ENCODE measurements at places on chromosomes 6 and 20.
A peak's percentile ranks its signal among the peaks of the same experiment; 100 is the strongest.

- DNase-seq = no peak
Observed at GRCh38 chr20:46000262-46000996, 8.3 kb upstream of the MMP9 start.

- no peak for DNase-seq
Observed at GRCh38 chr20:24017458-24017755, 28.8 kb upstream of the GGTLC1 start.

DNA sequence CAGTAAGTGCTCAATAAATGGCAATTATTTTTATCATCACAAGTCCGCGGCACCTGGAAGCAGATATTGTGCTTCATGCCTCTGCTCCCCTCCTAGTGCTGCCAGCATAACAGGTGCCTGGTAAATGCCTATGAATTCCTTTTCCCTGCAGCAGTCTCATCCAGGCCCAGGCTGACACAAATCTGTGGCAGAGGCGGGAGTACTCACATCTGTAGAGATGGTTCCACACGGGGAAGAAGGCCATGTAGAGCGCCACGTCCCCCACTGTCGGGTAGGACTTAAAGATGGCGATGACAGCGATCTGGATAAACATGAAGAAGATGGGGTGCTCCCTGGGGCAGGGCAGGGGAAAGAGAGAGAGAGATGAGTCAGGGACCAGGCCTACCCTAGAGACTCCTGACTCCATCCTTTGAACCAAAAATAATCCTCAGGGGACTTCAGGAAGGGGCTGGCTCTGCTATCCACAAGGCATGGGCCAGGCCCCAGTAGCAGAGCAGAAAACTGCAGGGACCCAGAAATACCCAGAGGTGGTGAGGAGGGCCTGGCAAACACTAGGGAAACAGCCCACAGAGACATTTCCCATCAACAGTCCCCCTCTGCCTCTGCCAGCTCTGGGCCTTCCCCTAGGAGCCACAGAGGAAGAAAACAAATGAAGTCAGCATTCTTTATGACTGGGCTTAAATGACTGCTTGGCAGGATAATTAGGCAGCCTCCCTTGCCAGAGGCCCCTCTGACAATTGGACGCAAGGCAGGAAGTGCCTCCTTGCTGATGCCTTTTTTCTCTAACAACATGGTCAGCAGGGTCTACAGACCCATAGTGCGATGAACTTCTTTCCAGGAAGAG lies 23.0 kb downstream of the MAP1LC3A start:
- no peak for DNase-seq

GRCh38 chr6:167146977-167147376 lies 10.8 kb downstream of the GPR31 start:
- no peak for DNase-seq

DNA sequence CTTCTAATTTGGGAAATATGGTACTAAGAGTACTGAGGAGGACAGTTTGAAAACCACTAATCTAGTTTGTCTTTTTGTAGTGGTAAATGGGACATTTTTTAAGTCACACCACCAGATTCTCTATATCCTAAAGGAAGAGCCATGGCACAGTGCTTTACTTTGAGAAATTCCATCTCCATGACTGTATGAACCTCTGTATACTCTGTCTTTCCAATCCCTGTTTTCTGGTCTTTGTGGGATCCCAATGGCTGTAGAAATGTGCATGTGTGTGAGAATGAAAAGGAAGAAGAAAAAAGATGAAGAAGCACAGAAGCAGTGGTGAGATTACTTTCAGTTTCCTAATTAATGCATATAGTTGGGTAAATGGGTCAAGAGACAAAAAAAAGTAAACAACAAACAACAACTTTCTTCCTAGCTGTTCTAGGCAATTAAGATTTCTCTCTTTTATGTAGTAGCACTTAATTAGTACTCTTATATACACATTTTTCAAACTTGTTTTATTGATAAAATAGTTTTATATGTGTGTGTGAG lies 141.2 kb upstream of the HCRTR2 start:
- no peak for DNase-seq

DNA sequence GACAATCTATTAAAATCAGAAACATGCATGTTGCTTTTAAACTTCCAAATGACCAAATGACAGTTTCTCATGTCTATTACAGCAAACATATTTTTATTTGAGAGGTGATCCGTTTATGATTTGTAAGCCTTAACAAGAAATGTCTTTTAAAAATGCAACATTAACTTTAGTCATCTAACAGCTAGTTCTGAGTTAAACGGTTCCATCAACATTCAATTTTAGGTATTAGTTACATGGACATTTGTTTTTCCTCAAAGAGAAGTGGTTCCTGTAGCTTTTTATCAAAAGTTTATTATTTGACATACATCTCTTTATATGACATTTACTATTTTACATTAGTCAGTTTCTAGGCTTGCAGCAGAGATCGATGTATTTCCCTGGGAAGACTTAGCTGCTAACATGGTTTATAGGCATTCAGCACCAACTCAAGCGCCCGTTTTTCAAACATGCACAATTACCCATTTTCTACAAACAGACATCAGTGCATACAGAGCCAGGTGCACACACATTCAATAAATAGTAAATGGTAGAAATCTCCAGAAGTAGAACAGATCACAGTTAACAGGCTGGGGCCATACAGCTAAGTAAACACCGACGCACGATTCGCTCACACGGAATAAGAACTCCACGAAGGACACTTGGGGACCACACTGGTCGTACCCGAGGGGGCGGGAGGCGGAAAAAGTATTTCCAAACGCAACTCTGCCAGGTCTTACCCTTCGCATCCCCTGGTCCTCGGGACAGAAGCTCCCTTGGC lies 882 bp downstream of the CNR1 start:
- DNase-seq = no peak

- DNase-seq = no peak
Observed at GRCh38 chr6:71745525-71745924, 140.8 kb upstream of the RIMS1 start.

DNA sequence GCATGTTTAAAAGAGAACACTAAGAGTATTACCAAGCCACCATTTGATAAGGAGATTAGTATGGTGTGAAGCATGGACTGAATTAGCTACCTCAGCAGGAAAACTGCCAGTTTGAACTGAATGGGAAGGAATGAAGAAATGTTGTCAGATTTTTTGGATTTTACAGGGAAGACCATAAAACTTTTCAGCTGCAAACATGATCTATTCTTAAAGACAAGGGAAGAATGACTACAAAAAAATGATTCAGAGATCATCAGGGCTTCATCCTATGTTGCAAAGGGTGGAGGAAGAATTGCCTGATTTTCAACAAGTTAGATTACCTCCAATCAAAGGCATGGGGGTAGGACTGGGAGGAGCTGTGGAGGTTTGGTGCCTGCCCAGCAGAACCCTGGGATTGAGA lies 49.3 kb upstream of the MTRF1L start:
- no peak for DNase-seq

DNA sequence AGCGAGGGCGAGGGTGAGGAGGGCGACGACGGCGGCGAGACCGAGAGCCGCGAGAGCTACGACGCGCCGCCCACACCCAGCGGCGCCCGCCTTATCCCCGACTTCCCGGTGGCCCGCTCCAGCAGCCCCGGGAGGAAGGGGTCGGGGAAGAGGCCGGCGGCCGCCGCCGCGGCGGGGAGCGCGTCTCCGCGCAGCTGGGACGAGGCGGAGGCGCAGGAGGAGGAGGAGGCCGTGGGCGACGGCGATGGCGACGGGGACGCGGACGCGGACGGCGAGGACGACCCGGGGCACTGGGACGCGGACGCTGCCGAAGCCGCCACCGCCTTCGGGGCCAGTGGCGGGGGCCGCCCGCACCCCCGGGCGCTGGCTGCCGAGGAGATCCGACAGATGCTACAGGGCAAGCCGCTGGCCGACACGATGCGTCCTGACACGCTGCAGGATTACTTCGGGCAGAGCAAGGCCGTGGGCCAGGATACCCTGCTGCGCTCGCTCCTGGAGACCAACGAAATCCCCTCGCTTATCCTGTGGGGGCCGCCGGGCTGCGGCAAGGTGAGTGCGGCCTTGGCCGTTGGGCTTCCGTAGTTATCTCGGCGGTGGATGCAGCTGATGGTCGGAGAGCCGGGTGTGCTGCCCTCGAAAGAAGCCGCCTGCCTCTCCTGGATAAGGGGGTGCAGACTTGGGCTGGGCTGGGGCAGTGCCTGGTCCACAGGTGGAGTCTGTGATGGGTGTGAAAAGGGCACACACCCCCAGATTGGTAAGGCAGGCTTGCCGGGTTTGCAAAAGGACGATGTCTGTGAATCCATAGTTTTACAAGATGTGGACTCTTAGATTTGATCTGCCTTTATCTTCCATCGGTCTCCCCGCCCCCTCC lies 938 bp downstream of the WRNIP1 start:
- peak; percentile 54 for DNase-seq

- DNase-seq = no peak
Observed at GRCh38 chr6:87905101-87905641, 142.5 kb upstream of the SPACA1 start.

DNA sequence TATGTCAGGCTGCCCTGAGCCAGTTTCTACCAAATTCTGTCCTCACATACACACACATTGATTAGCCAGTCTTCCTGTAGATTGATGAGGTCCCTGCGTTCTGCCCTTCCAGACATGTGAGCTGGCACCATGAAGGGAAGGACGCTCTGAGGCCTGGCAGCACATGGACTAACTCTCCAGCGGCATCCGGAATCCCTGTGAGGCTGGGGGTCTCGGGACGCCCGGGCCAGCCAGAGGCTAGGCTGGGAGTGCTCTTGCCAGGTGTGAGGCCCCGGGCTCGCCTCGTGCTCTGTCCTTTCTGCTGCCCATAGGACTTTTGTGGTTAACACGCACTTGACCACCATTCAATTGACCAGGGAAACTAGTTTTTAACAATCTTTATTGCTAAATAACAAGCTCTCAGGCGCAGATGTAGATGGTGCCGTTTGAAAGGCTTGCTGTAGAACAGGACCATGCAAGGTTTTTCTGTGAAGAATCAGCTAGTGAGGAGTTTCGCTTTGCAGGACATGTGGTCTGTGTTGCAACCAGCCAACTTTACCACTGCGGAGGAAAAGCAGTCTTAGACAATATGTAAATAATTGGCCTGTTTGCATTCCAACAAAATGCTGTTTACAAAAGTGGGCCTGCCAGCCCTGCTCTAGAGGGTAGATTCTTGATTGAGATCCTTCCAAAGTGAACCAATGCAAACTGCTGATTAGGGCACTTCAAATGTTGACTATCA lies 29.3 kb downstream of the FOXF2 start:
- no peak for DNase-seq

- DNase-seq = no peak
Observed at GRCh38 chr20:61956396-61957342, 109.0 kb downstream of the TAF4 start.

DNA sequence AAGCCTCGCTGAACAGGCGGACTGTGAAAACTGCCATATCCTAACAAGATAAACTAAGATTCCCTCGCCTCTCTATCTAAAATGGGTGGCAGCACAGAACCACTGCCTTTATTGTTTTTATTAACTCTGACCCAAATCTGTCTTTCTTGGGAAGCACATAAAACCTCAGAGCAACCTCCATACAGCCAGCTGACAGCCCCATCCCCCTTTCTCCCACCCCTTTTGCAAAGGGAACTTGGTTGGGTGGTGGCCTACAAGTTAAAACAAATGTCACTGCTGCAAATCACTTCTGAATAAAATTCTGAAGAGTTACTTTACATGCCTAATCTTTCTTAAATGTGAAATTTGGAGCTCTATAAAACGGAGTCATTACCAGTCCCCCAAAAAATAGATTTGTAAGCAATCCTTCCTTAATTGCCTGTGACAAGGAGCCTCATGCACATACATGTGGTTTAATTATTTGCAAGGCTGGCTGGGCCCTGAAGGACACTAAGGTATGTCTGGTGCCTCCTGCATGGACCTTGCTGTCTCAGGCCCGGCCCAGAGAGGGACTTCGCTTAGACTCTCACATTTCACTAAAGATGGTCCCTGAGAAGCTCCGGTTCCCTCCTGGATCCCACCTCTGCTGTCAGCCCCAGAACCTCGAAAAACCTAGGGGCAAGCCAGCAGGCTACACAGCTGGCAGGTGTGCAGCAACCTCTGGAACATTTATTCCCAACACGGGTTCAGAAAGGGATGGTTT lies 21.7 kb downstream of the PXDC1 start:
- DNase-seq = peak; percentile 52

- DNase-seq = no peak
Observed at GRCh38 chr6:65896140-65896539, 189.1 kb upstream of the EYS start.

DNA sequence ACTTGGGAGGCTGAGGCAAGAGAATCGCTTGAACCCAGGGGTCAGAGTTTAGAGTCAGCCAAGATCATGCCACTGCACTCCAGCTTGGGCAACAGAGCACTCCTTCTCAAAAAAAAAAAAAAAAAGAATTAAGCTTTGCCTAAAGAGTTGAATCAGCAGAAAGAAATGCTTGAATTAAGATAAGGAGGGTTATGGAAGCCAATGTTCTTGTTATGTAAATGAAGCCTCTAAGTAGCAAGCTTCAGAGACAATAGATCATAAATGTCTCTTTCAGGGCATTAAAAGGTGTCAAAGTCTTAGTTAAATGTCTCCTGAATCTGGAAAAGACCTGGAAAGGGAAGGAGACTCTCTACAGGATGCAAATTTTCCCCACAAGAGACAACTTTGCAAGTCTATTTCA lies 69.7 kb upstream of the FAM83B start:
- DNase-seq = no peak

DNA sequence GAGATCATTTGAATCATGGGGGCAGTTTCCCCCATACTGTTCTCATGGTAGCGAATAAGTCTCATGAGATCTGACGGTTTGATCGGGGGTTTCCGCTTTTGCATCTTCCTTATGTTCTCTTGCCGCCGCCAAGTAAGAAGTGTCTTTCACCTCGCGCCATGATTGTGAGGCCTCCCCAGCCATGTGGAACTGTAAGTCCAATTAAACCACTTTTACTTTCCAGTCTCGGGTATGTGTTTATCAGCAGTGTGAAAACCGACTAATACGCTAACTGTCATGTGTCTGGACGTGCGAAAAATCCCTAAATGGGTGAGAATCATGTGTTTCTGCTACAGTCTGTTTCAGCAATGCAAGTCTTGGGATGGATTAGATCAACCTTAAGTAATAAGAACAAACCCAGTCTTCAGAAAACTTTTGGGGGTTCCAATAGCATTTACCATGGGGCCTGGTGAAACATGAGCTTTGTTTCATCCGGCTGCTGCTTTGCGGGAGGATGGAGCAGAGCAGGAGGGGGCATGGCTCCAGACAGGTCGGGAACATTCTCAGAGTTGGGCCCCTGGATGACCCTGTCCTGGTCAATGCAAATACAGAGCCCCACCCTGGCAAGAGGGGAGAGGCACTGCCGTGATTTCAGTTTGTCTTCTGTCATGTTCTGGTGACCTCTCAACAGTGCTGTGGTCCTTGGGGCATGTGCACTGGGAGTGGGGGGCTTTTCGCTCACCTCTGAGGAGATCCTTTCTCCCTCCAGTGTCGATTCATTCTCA lies 41.5 kb downstream of the CTCFL start:
- no peak for DNase-seq

- no peak for DNase-seq
Observed at GRCh38 chr6:67854098-67854497, 781.0 kb upstream of the ADGRB3 start.

DNA sequence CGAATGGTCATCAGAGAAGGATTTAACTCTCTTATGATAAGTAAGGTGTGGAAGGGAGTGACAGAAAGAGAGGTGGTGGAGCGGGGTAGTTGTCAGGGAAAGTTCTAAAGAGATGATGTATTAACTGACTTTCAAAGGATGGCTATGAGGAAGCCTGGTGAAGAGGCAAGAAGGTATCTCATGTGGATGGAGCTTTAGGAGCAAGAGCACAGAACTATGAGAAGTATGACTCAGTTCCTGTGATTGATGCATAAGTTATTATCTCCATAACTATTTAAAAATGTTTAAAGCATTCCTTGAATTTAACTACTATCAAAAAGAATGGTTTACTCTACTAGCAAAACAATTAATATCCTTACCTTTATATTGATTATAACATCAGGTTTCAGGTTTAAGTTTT lies 28.8 kb downstream of the AK9 start:
- DNase-seq = no peak

All from head of caudate nucleus (tissue), 42 donors.